ENCODE measurements at places on chromosomes 11 and 22.

GRCh38 chr11:15258433-15259165, 143.9 kb downstream of the INSC start:
- no peak for DNase-seq

DNA sequence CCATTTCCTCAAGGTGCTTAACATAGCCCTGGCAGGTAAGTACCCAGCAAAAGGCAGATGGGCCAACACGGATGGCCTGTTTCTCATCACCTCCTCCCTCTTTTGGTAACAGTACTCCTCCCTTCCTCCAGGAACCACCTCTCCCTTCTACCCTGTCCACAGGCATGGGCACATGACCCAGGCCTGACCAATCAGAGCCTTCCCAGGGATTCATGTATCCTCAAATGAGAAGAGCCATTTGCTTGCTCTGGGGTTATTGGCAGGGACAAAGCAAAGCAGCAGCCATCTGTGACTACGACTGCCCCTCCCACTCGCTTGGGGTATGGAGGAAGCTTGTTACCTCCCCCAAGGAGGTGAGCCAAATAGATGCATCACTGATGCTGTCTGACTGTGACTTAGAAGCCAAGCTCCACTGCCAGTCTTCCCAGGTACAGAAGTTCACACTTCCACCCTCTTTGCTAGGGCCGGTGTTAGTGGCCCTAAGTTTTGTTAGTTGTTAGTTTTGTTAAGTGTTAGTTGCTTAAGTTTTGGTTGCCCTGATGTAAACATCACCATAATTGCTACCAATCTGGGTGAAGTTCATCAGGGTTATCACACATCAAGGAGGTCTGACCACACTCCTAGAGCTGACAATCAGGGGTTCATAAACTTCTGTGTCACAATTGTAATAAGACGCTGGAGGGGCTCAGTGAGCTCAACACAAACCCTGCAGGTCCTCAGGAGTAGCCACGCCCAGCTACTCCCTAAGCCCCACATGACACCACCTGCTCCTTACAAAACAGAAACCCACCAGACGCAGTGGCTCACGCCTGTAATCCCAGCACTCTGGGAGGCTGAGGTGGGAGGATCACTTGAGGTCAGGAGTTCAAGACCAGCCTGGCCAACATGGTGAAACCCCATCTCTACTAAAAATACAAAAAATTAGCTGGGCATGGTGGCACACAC, 57.3 kb downstream of the ARFGAP3 start:
- DNase-seq: no peak

GRCh38 chr22:41177622-41178424, 27.3 kb upstream of the L3MBTL2 start:
- no peak for DNase-seq

DNA sequence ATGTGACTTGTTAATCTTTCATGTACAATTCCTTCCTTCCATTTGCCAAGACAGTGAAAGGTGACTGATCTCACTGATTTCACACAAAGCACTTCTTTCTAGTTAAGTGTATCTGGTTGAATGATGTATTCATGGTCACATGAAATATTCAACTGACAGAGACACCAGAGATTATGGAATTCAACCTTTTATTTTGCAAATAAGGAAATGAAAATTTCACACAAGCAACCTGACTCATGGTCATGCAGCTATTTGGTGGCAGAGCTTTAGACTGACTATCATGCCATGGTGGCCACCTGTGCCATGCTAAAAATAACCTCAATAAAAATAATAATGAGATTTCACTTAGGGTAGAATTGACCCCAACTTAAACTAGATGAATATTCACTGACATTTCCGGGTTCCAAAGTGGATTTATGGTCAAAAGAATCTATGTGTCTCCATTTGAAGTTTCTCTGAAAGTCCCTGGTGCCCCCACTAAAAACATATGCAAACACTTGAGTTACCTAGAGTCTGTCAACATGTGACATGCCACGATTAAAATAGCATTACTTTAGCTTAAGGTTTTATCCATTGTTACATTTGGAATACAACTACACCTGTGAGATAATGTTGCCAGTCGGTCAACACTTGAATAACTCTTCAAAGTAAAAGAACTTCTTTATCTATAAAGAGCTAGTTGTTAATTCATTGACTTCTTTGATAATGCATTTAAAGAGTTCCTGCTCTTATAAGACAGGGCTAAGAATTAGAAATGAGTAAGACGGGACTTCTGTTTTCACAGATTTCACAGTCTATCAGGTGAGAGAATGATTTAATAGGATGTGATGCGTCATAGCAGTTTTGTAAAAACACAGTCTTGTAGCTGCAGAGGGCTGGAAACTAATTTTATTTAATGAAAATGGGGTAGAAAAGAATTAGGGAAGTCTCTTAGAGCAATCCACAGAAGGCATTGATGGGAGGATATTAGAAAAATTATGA, 94.6 kb upstream of the OR9G4 start:
- no peak for DNase-seq

DNA sequence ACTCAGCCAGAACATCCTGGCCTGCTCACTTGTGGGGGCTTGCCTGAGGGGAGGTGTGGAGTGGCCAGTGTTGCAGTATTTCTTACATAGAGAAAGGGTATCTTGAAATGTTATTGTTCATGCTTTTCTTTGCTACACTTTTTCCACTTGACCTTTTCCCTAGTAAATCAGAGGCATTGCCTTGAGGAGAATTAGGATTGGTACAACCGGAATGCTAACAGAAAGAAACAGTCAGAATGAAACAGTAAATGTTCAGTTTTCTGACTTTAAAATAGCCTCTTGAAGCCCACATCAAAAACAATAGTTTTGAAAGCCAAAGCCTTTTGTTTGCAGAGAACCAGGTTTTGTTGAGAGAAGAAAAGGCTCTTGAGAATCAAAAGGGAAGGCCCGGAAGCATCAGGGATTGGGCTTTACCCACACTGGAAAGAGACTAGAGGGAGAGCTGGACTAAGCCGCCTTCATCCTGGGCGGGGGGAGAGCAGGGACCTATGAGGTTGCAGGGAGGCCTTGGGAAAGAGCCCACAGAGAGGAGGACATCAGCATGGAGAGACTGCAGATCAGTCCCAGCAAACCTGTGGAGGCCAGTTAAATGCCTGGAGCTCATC, 12.4 kb downstream of the ADM start:
- DNase-seq: no peak

DNA sequence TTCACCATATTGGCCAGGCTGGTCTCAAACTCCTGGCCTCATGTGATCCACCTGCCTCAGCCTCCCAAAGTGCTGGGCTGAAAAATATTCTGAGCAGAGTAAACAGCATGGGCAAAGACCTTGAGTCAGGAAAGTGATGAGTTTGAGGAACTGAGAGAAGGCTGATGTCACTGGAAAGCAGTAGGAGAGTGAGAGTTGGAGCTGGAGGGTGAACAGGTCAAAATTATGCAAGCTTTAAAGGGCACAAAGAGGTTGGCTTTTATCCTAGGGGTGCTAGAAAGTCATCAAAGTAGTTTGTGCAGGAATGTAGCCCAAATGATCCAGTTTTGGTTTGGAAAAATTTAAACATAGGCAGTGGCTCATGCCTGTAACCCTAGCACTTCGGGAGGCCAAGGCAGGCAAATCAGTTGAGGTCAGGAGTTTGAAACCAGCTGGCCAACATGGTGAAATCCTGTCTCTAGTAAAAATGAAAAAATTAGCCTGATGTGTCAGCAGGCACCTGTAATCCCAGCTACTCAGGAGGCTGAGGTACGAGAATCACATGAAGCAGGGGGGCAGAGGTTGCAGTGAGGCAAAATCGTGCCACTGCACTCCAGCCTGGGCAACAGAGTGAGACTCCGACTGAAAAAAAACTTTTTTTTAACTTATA, 44.7 kb upstream of the CXCR5 start:
- DNase-seq: no peak

DNA sequence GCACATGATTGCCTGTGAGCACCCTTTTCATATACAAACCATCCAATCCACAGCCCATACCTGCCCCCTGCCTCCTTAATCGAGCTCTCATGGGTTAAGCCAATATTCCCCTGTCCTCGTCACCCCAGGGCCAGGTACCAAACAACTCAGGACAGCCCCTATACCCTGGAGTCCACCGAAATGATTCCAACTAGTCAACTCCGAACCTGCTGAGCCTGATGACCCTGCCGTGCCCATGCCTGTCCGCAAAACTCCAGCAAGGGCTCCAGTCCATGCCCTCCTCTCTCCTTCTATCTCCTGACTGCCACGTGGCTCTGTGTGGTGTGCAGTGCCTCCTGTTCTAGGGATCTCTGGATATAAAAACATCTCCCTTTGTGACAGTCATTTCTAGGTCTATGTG, 35.5 kb upstream of the SYT13 start:
- DNase-seq: no peak

DNA sequence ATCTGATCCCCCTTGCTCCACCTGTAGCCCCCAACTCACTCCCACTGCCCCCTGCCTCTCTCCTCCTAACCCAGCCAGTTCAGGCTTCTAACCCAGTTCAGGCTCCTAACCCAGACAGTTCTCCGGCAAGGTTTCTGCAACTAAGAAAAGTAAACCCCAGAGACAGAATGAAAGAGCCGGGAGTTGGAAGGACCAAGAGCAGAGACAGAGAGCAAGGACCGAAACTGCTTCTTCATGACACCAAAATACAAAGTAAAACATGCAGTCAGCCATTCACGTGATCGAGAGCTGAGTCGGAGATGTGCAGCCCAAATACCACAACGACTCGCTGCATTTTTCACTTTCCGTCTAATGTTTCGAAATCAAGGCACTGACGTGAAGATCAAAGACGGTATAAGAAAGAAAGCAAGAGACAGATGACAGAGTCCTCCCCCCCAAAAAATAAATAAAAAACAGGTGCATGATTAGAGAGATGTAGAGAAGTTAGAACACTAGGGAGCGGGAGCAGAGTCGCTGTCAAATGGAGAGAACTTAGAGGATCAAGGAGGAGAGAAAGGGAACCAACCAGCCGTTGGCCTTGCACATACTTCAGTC, 884 bp downstream of the IL10RA start:
- DNase-seq: no peak

- DNase-seq: no peak
Measured at GRCh38 chr11:98100689-98101088, 920.1 kb upstream of the CNTN5 start.

GRCh38 chr22:17164392-17165024, 5.4 kb upstream of the HDHD5 start:
- no peak for DNase-seq

- DNase-seq: no peak
Measured at GRCh38 chr11:5803982-5804381, 4.7 kb upstream of the OR52N2 start.

GRCh38 chr22:21012446-21013407, 2.2 kb upstream of the P2RX6 start:
- DNase-seq: no peak

DNA sequence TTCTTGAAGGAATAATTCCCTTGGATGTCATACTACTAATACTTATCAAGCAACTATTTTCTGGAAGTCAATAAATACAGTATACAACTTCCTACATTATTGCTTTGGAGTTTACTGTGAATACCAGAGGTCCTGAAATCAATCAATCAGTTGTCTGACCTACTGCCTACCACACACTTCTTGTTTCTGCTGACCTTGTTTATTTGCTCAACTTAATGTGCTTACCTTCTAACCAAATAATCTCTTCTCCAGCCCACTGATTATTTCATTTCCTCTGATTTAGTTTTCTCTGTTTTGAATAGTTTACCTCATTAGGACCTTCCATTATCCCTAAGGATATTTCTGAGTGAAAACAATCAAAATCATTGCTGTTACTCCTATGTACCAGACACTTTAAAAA, 523.6 kb upstream of the ARHGAP42 start:
- no peak for DNase-seq

DNA sequence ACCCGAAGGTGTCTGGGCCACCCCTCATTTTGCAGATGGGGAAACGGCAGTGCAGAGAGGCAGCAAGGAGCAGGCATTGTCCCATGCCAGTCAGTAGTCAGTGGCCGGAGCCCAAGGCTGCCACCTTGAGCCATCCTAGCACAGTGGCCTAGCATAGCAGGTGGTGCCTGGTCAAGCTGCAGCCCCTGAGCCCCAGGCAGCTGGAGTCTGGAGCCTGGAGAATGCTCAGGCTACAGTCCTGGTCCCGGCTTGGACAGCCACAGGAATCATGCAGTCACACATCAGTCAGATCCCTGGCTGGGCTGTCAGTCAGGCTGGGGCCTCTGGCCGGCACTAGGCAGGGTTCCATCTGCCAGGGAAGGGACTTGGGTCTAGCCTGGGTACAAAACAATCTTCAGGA, 18.6 kb downstream of the KCNC1 start:
- DNase-seq: no peak

DNA sequence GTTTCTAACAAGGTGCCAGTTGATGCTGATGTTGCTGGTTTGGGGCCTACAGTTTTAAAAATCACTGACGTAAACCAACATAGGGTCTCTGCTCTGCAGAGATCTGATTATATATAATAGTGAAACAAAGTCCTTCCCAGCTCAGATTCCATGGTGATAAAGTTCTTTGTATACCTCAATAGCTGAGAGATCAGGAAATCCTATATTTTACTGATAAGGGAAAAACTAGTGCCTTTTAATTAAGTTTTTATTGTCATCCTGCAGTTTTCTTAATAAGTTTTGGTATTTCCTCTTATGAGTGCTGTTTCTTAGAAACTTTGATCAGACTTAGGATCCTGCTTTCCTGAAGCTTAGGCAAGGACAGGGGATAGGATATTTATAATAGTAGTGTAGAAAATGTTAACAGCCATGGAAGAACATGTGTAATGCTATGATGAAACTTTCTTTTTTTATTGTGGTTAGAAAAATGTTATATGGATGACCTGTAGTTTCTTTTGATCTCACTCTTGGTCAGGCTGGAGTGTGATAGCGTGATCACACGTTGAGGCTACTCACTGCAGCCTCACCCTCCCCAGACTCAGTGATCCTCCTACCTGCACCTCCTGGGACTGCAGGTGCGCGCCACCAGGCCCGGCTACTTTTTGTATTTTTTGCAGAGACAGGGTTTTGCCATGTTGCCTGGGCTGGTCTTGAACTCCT, 14.1 kb downstream of the CAPRIN1 start:
- DNase-seq: no peak

DNA sequence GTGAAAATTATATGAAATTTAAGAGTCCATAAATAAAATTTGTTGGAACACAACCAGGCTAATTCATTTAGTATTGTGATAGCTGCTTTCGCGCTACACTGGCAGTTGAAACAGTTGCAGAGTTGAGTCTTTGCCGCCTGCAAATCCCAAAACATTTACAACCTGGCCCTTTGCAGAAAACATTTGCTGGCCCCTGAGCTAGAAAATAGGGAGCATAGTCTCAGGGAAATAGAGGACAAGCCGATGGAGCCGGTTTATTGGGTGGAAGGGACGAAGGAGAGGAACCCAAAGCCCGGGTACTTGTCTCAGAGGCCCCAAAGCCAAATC, 527 bp upstream of the SAC3D1 start:
- no peak for DNase-seq

DNA sequence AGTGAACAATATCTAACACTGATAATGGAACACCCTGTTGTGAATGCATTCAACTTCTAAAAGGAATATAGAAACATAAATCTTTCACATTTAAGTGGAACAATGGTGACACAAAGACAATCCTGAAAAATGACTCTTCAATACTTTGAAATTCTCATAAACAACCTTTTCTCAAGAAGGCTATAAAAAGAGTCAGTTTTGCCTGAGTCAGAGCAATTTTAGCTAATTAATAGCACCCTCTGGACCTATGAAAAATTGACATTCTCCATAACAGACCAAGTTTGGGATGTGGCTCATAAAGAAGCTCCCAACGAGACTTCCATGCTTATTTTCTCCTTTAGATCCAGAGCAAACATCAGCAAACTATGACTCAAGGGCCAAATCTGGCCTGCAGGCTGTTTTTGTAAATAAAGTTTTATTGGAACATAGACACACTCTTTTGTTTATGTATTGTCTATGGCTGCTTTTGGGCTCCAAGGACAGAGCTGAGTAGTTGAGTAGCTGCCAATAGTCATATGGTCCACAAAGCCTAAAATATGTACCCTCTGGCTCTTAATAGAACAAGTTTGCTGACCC, 108.0 kb downstream of the MAML2 start:
- no peak for DNase-seq

All from hematopoietic multipotent progenitor cell treated with erythropoietin and hydrocortisone succinate and interleukin-3 and kit ligand, for 15 days (in vitro differentiated cells).